ENCODE measurements at places on chromosomes 12 and 14.

- DNase-seq = no peak
Measured at GRCh38 chr12:31783996-31784645, 55.3 kb upstream of the AMN1 start.

DNA sequence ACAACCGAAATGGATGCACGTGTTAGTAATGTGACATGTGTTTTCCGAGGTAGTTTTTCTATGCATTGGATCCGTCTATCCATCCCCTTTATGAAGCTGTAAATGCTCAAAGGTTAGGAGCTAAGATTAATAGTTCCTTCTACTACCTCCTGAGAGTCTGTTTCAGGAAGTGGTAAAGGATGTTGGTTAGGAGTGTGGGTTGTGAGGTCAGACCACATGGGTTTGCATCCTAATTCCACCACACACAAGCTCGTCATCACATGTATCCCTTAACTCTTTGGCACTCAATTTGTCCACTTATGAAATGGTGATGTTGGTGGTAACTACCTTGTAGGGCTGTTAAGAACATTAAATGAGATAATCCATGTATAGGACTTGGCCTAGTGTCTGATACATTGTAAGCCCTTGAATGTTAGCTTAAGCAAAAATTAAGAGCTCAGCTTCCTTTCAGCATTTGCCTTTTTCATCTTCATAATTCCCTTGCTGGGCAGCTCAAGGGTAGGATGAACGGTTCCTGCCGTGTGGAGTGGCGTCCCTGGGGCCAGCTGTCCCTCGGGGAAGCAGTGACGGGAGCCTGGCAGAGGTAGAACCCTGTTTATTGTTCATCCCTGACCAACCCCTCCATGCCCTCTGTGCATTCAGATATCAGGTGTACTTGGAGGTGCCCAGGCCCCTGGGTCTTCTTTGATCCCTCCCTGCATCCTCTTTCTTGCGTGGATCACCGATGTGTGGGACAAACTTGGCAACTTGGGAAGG lies 52.3 kb downstream of the TSPAN9 start:
- DNase-seq = no peak

GRCh38 chr12:122203301-122204166 lies at the start of gene B3GNT4:
B3GNT4 (plus strand) TSS chr12:122203709; CDS start chr12:122204619, 910 bp downstream.
- DNase-seq = no peak

DNA sequence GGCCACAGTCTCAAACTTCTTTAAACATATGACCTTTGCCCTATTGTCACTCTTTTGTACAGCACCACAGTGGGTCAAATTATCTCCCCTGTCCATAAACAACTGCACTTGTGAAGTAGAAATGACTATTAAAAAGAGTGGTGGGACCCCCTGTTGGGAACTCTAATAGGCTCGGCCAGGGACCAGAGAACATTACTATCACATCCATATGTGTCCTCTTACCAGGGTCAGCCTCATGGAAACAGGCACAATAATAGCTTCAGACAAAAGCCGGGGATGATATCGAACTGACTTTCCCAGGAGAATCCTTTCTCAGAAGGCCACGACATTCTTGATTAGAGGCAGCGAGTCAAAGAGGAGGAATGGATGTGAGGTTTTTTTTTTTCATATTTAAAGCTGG lies 96.6 kb downstream of the NKX2-1 start:
- DNase-seq = no peak

- DNase-seq = no peak
Measured at GRCh38 chr14:76413962-76414600, 38.1 kb downstream of the ESRRB start.

DNA sequence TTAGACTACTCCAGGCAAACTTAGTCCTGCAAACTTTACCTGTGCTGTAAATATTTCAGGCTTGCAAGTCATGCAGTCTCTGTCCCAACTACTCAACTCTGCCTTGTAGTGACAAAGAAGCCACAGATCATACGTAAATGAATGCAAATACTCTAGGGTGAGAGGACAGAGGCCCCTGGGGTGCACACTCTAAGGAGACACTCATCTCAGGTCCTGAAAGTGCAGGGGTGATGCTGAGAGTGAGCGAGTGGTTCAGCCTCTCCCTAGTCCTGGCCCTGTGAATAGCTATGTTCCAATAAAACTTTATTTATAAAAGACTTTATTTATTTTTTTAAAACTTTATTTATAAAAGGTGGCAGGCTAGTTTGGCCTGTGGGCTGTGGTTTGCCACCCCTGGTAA lies 34.9 kb downstream of the HCAR2 start:
- DNase-seq = no peak

DNA sequence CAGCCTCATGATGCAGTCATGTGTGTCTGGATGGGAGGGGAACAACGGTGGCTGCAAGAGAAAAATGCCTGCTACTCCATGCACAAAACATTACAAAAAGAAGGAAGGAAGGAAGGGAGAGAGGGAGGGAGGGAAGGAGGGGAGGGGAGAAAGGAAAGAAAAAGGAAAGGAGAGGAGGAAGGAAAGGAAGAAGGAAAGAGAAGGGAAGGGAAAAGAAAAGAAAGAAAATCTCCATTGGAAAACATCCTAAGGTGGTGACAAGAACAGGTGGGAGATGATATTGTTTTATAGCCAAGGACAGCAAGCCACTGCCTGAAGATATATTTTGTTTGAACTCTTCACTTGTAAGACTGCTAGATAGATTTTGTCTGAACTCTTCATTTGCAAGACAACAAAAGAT lies 171.8 kb upstream of the EGLN3 start:
- DNase-seq = no peak

DNA sequence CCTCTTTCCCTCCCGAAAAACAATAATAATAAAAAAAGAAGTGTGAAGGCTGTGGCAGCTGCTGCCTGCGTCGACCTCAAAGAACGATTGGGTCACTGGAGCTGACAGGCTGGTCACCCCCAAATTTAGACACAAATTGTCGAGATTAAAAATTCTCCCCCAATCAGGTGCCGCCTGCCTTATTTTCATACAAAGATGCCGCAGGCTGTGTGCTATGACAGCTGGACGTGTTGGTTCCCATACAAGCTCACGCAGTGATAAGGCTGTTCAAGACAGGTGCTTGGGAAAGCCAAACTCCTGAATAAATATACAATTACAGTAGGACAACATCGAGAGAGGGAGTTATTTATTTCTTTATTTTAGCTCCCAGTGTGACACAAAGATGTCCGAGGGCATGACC lies 1041.8 kb downstream of the VRK1 start:
- DNase-seq = no peak

DNA sequence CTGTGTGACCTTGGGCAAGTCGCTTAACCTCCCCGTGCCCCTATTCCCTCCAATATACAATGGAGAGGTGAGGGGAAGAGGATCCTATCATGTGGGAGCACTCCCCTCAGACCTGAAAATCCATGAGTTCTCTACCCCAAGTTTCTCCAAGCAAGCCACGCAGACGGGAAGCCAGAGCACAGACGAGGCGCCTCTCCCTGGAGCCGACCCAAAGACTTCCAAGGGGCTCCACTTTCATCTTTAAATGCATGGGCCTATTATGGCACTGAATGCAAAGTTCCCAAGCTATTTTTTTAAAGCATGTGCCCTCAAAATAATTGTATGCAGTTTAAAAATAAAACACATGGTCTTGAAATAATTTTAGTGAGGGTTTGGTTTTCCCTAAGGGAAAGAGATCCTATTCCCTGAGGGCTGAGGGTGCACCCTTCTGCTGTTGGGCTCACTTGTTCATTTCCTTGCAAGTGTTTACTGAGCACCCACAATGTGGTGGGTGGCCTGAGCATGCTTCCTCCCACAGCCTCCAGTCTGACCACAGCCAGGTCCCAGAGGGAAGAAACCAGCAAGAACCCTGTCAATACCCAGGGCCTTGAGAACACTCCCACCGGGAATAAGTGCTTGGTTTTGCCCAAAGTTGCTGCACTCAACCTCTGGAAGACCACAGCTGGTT lies 14.6 kb downstream of the CMKLR1 start:
- no peak for DNase-seq

DNA sequence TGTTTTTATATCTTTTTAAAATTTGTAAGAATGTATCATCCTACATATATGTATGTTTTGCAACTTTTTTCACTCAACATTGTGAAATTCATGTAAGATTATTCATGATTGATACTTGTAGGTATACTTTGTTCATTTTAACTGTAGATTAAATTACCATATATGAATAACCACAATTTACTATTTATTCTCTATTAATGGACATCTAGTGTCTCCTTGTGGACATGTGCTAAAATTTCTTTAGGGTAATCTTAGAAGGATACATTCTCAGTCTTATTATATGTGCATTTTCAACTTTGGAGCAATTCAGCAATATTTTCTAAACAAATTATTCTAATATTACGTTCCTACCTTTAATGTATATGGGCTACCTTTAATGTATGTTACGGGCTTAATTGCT lies 192.4 kb downstream of the FUT8 start:
- no peak for DNase-seq

GRCh38 chr14:81472096-81472800 lies 61.4 kb downstream of the SEL1L start:
- DNase-seq = no peak

- no peak for DNase-seq
Measured at GRCh38 chr12:54390668-54391551, 6.4 kb upstream of the ZNF385A start.

GRCh38 chr12:49342066-49342913 lies 4.4 kb upstream of the DNAJC22 start:
- no peak for DNase-seq

- no peak for DNase-seq
Measured at GRCh38 chr14:75232597-75232996, 46.0 kb upstream of the FOS start.

GRCh38 chr12:49912345-49913255 lies 8.9 kb upstream of the FAIM2 start:
- no peak for DNase-seq

DNA sequence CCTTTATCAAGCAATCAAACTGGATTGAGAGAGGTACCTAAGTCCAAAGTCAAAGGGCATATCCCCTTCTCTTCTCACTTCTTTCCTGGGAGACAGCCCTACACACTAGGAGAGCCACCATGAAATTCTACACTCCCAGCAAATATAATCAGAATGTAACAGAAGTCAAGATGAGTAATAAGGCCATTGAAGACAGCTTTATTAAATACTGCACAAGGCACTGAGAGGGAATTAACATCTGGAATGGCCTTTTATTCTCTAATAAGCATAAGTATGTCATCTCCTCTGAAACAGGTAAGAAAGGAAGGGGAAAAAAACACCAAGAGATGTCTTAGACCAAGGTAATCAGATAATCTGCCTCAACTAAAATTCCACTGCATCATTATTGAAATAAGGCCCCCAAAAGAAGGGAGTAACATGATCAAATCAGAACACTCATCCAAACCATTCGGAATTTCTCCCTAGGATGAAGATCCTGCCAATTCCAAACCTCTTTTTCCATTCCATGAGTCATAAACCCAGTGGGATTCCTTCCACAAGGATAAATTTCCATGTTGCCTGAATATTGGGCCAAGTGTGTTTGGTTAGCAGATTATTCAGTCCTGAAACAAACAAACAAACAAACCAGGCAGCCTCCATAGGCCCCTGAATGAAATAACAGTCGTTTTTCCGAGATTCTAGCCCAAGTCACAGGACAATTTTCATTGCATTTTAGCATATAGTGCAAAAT lies 19.9 kb downstream of the SLC35F4 start:
- DNase-seq = no peak

- no peak for DNase-seq
Measured at GRCh38 chr14:65552724-65553123, 140.2 kb downstream of the FUT8 start.

DNA sequence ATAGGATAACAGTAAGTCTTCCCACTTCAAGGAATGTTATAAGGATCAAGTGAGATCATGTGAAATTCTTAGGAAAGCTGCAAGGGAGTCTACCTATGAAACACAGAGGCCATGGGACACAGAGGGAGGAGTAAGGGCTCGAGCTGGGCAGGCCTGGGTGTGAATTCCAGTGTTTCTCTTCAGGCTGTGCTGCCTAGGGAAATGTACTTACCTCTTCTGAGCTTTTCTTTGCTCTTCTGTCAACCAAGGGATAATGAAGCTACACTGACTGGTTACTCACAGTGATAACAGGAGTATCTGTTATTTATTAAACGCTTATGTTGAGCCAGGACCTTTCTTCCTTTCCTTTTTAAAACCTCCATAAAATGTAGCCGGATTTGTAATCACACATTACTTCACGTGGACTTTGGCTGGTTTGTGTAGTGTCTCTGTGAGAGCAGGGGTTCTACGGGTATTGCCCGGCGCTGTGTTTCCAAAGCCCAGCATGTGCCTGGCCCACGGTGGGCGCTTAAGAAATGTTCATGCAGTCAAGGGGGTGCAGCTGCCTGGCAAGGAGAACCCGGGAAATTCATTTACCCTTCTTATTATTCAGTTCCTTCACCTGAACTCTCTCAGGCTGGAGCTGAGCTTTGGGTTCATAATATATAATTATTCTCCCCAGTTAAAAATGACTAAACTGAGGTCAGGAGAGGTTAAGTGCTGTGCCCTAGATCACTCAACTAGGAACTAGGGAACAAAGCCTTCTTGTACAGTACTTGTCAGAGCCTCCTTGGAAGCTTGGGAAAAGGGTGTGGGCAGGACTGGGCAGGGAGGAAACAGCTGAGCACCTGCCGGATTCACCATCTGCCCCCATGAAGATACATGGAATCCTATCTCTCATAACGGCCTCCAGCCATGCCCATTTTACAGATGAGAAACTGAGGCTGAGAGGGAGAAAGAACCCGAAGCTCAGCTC lies 214.2 kb downstream of the CACNA1C start:
- no peak for DNase-seq

DNA sequence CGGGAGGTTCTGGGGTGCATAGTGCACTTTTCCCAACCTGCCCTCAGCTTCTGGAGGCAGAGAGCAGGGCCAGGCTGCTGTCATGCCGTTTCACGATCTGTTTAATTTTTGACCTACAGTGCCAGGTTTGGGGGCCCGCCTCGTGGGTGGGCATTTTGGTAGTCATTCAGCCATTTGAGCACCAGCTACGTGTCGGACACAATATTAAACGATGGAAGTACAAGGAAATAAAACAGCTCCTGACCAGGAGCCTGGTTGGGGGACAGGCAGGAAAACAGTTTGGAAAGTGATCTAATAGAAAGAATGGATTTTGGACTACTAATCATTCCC lies 708 bp downstream of the FNTB start:
- DNase-seq = no peak

GRCh38 chr12:83932011-83932410 lies 980.6 kb downstream of the SLC6A15 start:
- DNase-seq = no peak

DNA sequence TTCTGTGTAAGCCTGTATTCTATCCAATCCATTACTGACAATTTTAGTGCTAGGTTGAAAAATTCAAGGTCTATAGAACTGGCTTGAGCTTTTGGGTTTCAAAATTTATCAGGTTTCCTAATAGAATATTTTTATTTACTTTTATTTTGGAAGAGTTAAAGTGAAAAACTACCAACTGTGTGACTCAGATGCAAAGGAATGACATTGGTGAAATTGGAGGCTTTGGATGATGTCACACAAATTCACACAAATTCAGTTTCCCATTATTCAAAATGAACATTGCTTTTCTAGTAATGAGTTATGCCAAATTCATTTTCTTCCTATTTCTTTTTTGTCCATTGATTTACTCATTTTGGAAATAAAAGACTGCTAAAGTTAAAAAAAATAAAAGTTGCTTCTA lies 186.9 kb downstream of the ALX1 start:
- DNase-seq = no peak
